ENCODE measurements at places on chromosomes 5 and 9.

DNA sequence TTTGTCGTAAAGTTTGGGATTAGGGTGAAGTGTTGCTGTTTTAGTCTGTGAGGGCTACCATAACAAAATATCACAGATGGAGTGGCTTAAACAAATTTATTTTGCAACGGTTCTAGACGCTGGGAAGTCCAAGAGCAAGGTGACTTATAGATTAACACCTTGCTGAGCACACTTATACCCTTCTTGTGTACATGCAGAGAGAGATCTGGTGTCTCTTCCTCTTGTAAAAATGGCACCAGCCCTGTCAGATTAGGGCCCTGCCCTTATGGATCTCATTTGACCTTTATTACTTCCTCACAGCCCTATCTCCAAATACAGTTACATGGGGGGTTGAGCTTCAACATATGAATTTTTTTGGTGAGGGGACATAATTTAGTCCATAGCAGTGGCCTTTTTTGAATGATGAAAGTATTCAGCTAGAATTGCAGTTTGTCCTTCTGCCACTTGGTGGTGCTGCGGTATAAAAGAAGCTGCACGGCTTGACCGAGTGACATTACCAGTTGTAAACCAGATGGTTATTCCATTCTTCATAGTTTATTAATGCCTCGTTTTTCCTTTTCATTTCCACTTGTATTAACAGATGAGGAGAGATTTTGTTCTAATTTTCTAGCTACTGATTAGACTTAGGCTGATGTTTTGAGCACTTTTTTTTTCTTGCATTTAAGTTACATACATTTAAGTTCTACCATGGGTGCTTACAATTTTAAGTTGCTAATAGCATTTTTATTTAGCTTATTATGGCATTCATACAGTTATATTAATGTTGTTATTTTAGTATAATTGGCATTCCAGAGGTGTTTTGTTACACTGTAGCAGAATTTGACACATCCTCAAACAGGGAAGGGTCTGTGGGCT is 19.4 kb downstream of the DCP2 start:
- DNase-seq: peak; percentile 17

DNA sequence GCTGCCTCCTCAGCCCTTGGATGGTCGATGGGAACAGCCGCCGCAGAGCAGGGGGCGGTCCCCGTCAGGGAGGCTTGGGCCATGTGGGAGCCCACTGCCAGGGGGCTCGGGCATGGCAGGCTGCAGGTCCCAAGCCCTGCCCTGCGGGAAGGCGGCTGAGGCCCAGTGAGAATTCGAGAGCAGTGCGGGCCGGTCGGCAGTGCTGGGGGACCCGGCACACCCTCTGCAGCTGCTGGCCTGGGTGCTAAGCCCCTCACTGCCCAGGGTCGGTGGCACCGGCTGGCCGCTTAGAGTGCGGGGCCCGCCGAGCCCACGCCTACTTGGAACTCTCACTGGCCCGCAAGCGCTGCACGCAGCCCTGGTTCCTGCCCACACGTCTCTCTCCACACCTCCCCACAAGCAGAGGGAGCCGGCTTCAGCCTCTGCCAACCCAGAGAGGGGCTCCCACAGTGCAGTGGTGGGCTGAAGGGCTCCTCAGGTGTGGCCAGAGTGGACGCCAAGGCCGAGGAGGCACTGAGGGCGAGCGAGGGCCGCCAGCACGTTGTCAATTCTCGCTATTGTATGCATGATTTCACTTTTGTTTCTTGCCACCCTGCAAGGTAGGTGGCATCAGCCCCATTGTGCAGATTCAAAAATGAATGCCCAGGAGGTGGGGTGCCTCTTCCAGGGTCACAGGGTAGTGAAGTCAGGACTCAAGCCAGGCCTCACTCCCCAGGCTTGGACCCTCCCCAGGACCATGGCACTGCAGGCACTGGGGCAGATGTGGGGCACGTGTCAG is 48.6 kb downstream of the COL15A1 start:
- DNase-seq: no peak

GRCh38 chr5:395156-395920 is 47.6 kb upstream of the EXOC3 start:
- no peak for DNase-seq

DNA sequence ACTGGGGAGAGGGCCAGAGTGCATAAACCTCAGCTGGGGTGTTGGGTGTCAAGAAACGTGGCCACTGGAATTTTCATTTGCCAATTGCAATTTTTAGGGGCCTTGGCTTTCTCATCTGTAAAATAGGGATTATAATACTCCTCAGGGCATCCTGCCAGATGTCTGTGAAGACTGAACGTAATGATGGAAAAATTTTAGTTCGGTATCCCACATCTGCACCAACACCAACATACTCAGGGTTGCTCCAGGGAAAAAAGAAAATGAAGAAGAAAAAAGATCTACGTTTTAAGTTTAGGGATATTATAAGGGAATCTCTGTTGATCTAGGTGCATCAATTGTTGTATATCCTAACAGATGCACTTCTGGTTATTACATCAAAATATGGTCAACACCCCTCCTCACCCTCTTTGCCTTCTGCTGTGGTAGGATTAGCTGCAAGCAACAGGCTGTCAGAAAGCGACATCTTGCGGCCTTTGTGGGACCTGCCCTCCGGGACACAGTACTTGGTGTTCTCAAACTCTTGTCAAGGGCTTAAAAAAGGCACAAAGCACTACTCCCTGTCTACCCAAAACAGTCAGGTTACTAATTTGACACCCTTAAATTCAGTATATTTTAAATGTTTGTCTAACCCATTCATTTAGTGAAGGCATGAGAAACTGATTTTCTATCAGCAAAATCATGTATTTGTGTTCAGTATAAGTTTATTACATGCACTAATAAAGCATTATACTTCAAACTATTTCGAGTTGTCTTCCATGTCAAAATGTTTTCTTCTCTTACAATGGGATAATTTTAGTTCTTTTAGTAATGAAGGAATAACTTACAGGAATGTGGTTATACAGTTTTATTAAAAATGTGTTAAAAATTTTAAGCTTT is 8.3 kb upstream of the TBC1D2 start:
- DNase-seq: peak; percentile 80

DNA sequence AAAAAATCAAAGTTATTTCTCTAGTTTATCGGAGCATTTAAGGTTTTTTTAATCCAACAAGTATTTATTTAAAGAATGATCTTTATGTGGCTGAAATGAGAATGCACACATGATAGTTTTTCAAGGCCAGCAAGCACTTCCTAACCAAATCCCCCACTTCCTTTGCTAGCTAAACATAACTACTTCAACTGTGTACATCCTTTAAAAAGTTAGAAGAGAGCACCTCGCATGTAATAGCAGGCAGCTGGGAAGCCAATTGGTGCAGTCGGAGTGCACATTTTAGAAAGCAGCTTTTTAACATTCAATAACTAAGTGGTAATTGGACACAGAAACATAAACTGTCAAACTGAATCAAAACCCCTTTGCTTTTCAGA is 245.7 kb downstream of the BNC2 start:
- no peak for DNase-seq

DNA sequence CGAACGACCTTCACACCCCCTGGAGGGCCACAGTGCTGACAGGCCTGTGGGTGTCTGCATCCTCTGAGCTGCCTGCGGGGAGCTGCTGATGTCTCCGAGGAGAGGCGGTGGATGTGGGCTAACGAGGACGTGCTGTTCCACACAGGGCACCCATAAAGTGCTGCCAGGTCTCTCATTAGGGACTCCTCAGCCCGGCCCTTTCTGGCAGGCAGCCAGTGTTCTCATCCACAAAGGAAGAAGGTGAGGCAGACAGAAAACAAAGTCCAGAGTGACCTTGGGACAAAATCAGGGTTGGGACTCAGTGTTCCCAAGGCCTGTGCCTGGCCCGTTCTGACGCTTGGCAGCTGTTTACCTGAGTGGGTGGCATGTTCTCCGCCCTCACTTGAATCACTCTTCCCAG is 29.3 kb downstream of the CARTPT start:
- DNase-seq: peak; percentile 16

DNA sequence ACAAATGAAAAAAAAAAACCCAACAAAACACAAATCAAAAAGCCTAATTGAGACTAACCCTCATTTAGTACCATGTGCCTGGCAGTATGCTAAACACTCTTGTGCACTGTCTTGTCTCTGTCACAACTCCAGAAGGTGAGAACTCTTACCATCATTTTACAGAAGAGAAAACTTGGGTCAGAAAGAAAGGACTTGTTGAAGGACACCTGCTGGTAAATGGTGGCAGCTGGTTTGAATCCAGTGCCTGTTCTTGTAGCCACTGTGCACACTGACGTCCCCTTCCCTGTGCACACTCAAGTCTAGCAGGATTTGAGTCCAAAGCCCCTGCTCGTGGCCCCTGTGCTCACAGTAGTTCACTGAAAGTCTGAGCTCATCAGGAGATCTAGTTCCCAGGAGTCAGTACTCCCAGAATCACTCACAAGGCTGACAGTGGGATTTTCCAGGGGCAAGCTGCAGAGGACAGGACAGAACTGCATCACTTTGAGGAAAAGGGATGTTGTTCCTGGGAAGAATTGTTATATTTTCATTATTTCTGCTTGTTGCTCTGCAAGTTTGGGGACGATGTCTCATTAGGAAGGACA is 43.0 kb upstream of the HSD17B4 start:
- DNase-seq: no peak

GRCh38 chr9:95171596-95171995 is 145.9 kb downstream of the FANCC start:
- no peak for DNase-seq

GRCh38 chr9:130444565-130445221 is at the start of gene ASS1:
Gene ASS1 (plus strand): TSS chr9:130444961. CDS start chr9:130452229, 7,268 bp downstream.
- peak; percentile 66 for DNase-seq
